Inflammatory macrophage treated with lipopolysaccharide for 1 hour (primary cell): ENCODE measurements at places on chromosomes 11 and 22.

DNA sequence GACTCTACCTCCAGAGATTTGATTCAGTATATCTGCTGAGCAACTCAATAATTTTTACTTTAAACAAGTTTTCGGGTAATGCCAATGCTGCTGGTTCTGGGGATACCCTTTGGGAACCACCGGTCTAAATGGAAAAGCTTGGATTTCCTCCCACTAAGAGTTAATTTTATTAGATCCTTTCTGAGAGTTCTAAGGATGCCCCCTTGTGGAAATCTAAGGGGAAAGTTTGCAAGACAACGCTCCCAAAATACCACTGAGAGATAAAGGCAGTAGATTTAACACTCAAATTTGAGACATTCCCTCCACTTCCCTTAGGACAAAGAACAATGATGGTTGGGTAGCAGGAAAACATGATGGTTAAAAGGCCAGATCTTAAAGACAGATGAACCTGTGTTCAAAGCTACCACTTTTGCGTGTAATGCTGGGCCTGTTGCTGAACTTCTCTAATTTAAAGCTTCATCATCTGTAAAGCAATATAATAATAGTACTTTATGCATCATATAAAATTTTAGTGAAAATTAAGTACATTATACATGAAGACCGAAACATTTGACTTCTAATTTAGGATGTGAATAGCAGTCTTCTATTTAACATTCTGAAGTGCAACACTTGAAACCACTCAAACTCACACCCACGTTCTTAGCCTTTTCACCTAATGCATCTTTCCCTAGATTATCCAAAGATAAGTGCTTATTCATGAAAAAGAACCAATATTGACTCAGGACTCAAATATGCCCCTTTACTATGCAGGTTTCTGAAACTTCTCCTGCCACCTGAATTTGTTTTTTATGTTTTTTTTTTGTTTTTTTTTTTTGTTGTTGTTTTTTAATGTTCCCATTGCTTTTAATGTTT is 110.1 kb upstream of the LUZP2 start:
- DNase-seq = no peak

DNA sequence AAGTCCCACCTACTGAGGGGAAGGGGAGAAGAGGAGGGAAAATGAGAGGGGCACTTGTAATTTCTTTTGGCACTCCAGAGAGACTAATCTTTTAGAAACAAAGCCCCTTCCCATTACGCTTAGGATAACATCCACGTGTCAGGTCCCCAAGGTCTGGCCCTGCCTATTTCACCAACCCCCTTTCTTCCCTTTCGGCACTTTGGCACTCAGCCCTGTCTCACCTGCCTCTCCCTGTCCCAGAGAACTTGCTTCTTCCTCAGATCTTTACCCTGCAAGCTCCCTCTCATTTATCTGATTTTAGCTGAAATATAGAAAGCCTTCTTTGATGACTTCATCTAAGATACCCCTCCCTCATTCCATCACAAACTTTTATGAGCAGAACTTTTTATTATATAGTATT is 55.5 kb downstream of the RASSF10 start:
- DNase-seq = no peak

DNA sequence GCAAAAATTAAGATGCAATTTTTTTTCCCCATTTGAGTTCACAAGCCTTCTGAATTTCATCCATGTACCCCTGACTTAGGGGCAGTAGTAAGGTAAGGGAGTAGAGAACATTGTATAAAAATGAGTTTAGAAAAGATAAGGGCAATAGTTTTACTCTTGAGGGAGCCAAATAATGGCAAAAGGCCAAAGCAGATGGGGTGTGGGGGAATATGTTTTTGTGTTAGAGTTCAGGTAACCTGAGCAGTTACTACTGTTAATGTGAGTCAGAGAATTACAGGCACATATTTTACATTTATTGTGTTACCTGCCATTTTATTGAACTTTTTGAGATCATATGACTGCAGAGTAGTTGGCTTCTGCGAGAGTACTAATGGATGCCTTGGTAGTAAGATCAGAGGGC is 3.1 kb downstream of the EED start:
- DNase-seq = no peak

DNA sequence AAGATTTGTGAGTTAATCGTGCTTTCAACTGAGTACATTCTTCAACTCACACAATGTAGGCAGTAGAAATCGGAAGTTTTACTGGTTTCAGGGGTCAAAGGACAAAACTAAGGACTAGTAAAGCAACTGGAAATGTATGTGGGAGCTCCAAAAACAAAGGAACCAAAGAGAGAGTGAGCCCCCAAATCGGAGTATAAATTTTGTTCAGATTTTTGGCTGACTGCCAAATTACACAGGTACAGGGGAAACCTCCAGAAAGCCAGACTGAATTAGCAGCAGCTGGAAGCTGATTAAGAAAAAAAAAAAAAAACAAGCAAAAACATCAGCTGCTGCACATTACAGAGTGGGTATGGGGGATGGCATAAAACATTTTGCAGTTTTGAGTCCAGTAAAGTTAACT is 75.2 kb upstream of the GNAZ start:
- DNase-seq = no peak

- DNase-seq = no peak
Measured at GRCh38 chr11:130101661-130102060, 32.0 kb downstream of the APLP2 start.

DNA sequence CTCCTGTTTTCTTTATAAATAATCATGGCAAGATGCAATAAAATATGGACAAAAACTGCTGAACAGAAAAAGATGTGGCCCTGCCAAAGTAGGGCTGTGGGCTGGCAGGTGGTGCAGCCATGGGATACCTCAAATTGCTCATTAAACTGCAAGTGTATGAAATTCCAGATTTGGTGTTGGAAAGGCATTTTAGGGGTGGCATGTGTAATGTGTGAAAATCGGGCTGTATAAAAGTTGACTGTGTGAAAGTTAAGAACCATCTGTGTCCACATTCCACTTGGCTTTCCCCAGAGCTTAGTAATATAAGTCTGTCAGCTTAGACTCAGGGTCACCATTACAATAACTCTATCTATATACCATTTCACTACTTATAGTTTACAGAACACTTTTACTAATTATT is 34.8 kb upstream of the FZD4 start:
- no peak for DNase-seq

DNA sequence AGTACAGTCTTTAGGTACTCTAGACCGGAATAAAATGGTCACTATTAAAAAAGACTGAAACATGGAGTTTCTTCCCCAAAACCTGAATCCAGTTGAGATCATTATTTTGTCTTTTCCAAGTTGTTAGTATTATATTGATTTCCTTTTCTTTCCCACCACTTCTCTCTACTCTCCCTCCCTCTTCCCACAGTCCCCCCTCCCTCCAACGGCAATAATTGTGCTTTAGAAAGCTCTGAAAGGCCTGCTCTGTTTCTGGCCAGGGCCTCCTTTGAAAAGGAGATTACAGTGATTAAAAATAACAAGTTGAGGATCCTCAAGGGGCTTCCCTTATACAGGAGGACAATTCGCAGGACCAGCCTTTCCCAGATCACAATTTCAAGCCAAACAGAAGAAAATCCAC is 3.5 kb downstream of the SPON1 start:
- DNase-seq = no peak

- no peak for DNase-seq
Measured at GRCh38 chr22:47841156-47841555, 1078.7 kb downstream of the TBC1D22A start.

GRCh38 chr11:90908074-90908473 is 685.2 kb upstream of the CHORDC1 start:
- no peak for DNase-seq

- no peak for DNase-seq
Measured at GRCh38 chr11:26243426-26243825, 88.5 kb upstream of the ANO3 start.

DNA sequence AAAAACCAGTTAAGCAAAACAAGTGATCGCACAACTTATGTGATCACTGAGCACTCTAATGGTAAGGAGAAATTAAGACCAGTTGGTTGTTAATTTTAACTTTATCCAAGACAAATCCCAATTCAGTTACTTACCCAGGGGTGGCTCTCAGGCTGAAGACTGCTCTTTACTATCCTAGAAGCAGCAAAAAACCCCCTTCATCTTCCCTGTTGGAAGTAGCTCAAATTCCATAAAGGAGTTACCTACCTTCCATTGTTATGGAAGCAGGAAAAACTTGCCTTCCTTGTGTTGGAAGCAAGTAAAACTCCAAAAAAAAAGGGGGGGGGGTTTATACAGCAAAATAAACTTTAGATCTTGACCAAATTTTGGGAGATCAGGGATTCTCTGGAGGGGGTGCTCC is 5.2 kb upstream of the MRPL16 start:
- no peak for DNase-seq

- DNase-seq = no peak
Measured at GRCh38 chr11:11501546-11502262, 120.1 kb downstream of the GALNT18 start.

DNA sequence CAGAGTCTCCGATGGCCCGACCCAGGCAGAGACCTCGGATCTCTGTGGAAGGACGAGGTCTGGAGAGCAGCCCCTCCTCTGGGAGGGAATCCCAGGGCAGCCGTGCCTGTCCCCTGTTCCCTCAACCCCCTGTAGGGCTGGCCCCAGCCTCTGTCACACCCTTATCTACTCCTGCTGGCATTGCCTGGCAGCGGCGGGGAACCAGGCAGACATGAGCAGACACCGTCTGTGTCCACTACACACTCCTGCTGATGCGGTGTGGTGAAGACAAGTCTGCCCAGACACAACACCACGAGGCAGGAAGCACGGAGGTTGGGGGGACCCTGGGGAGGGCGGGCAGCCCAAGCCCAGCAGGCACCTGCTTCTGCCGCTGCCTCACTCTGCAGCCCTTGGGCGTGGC is 52.5 kb upstream of the A4GALT start:
- DNase-seq = no peak

- no peak for DNase-seq
Measured at GRCh38 chr11:57463671-57464538, 3.6 kb downstream of the RTN4RL2 start.

DNA sequence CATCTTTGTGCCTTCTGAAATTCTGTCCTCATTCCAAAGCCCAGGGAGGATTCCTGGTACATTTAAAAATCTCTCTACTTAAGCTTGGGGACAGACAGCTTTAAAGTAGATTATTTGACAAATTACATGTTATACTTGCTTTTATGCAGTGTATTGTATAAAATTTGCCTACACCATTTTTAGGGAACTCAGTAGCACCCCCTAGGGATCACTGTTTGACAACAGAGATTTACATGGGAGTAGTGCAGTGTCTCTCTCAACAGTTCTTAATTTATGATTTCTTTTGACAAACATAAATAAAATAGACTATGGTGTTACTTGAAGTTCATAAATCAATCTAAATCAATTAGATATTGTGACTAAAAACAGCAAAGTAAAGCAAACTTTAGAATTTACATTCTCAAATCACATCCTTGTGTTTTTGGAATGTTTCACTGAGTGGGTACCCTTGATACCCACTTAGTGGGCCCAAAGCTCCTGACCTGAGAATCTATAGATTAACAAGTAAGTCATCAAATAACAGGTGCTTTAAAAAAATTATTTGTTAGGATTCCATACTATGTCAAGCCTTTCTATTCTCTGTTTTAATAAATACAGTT is 428.8 kb downstream of the DYNC2H1 start:
- DNase-seq = peak; percentile 25

- no peak for DNase-seq
Measured at GRCh38 chr11:70569996-70570692, 171.8 kb downstream of the CTTN start.

GRCh38 chr11:3050386-3051195 is 6.6 kb downstream of the CARS1 start:
- no peak for DNase-seq

DNA sequence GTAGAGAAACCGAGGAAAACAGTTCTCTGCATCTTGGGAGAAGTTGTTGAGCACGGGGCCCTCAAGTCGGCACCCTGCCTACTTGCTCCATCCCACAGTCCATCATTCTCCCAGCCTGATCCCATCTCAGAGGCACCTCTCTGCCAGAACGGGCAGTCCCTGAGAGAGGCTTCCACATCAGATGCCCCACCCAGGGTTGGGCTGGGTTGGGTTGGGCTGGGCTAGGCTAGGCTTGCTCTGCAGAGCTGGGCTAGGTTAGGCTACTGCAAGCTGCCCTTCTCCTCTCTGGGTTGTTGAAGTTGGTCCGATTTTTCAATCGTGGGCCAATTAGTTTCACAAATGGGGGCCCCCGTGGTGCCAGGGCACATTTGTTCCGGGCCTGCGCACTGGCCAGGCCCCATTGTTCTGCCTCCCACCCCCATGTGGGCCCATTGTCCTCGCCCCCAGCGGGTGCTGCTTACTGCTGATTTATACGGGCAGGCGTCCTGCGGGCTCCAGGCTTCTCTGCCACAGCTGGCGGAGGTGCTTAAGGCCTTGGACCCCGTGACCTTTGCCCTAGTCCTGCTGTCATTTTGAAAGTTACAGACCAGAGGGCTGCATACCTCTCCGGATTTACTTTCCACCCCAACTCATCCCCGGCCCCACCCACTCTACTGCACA is 63.7 kb upstream of the NNMT start:
- DNase-seq = no peak

- DNase-seq = no peak
Measured at GRCh38 chr11:64304032-64304315, 1.4 kb upstream of the ESRRA start.

DNA sequence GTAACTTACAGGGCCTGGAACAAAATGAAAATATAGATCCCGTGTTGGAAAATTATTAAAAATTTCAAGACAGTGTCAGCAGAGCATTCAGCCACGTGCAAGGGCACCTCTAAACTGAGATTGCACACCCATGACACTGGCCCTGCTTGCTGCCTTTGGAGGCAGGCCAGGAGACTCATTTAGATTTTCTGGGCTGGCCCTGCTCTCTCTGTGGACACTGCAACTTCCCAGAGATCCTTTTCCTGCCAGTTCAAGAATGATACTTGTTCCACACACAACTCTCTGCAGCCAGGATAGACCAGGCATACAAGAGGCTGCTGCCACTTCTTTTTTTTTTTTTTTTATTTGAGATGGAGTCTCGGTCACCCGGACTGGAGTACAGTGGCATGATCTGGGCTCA is 56.7 kb upstream of the PTPRJ start:
- no peak for DNase-seq

GRCh38 chr11:35388061-35388460 is 31.3 kb downstream of the SLC1A2 start:
- peak; percentile 28 for DNase-seq

- no peak for DNase-seq
Measured at GRCh38 chr11:115198321-115198741, 305.9 kb downstream of the CADM1 start.

- no peak for DNase-seq
Measured at GRCh38 chr11:18012122-18012905, 533 bp downstream of the SERGEF start.

- peak; percentile 55 for DNase-seq
Measured at GRCh38 chr11:58807343-58807742, 37.2 kb downstream of the GLYATL2 start.

- DNase-seq = no peak
Measured at GRCh38 chr11:64070314-64070681, 34.6 kb downstream of the FLRT1 start.

- no peak for DNase-seq
Measured at GRCh38 chr11:33475993-33476392, 218.8 kb downstream of the HIPK3 start.
